ENCODE measurements at places on chromosomes 6 and 20. TPM values are rescaled to one million over a fixed set of nuclear protein-coding genes. Genes with fewer than 3 reads are reported as not detected.

- peaks cover 4% of the 10 kb centered on the region for H3K4me1 ChIP-seq
- no peak overlapping the region for H3K27ac ChIP-seq
- H3K36me3 ChIP-seq, result no peaks in the 10 kb centered on the region
- H3K27me3 ChIP-seq, result no peaks in the 10 kb centered on the region
Observed at GRCh38 chr6:19849755-19850154, 12.6 kb downstream of the ID4 start.

DNA sequence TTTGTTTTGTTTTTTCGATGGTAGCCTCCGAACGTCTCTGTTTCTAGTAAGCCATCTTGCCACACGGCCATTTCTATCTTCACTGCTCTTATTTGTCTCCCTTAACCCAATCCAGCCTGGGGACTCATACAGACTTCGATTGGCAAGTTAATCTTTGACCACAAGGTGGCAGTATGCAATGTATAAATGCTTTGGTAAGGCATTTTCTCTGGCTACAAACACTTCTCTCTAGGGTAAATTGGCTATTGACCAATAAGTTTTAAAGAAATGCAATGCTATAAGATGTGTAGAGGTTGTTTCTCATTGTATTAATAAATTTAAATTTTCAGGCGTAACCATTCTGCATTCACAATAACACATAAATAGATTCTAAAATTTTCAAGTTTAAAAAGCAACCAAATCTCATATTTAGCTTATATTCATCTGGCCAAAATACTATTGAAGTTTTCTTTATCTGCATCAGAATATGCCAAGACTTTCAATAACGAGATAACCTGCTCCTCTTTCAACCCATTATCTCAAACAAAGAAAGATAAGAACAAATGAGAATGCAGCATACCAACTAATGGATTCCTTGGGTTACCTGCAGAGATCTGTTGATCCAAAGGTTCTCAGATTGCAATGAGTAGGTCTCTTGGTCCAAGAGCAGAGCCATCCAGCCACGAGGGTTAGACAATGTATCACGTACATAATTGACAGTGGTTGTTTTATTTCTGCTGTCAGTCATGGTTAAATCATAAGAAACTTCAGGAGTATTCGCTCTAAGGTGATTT, 231.9 kb downstream of the PKHD1 start:
- no peak for DNase-seq
- no peaks in the 10 kb centered on the region for H3K36me3 ChIP-seq
- no peak overlapping the region for H3K27ac ChIP-seq
- H3K27me3 ChIP-seq, result no peaks in the 10 kb centered on the region

GRCh38 chr6:163962627-163963117, 548.2 kb downstream of the QKI start:
- H3K36me3 ChIP-seq, result no peaks in the 10 kb centered on the region
- H3K4me1 ChIP-seq, result no peaks in the 10 kb centered on the region
- no peaks in the 10 kb centered on the region for H3K27me3 ChIP-seq
- no peak for DNase-seq

DNA sequence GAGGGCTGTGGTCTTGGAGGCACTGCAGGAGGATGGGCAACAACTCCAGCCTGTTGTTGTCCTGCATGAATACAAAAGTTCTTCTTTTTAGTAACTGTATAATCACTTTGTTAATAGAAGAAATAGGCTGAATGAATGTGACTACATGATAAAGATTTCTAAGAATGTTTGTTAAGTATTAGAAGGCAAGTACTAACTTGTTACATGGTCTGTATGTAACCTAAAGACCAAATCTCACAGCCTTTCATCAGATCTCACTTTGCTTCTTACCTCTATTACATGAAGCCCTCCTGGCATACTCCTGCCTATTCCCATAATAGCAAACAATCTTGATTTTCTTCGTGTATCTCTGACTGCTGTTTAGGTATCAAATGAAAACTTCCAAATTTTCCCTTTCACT, 73.4 kb downstream of the REPS1 start:
- no peak overlapping the region for H3K27ac ChIP-seq
- no peaks in the 10 kb centered on the region for H3K27me3 ChIP-seq
- no peaks in the 10 kb centered on the region for H3K4me1 ChIP-seq
- H3K36me3 ChIP-seq, result peaks cover 90% of the 10 kb centered on the region

DNA sequence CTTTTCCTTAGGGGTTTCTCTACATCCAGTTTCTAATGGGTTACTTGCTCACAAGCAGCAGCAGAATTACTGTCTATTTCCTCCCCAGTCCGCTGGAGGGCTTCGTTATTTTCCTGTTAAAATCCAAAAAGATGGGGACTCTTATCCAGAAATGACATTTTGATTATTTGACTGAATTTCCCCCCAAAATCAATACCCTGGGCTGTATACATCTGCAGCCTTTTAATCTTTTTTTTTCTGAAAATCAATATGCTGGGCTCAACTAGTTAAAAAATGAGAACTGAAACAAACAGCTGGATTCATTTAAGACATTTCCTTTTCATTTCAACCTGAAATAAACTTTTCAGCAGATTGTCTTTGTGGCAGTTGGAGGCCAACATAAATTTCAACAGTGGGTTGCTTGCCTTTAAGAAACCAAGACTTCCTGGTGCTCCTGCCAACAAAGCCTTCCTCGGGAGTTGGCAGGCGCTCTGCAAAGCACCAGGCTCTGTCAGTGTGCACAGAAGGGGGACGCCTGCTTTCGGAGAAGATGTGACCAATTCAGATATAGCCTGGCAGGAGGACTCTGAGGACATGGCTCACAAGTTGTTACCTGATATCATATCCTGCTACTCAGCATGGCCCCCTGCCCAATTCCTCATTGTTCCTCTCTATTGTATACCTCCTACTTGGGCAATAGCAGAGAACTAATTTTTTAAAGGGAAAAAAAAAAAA, 204.7 kb upstream of the ARG1 start:
- peak; percentile 67 for DNase-seq
- H3K4me1 ChIP-seq, result peaks cover 5% of the 10 kb centered on the region
- no peaks in the 10 kb centered on the region for H3K36me3 ChIP-seq
- no peak overlapping the region for H3K27ac ChIP-seq
- no peak overlapping the region for H3K4me3 ChIP-seq

GRCh38 chr20:34544109-34544796, 14.3 kb upstream of the MAP1LC3A start:
- H3K4me3 ChIP-seq, result peak overlapping the region; percentile 16
- no peaks in the 10 kb centered on the region for H3K4me1 ChIP-seq
- H3K36me3 ChIP-seq, result peaks cover 28% of the 10 kb centered on the region
- H3K27ac ChIP-seq, result no peak overlapping the region
- H3K27me3 ChIP-seq, result no peaks in the 10 kb centered on the region

DNA sequence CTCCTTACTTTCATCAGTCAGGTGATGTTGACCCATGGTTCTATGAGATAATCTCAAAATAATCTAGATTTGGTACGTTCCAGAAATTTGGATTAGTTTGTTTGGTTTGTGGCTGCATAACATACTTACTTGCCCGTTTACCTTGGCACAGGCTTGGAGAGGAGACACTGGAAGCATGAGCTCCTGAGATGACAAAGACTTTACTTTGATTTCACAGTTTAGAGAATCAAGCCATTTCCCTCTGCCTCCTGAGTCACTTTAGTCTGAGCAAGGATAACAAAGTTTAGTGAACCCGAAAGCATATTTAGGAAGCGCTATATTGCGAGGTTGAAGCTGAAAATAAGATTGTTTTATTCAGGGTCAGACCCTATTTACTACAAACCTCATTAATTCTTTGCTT, 643.4 kb downstream of the QKI start:
- DNase-seq, result no peak
- no peaks in the 10 kb centered on the region for H3K4me1 ChIP-seq
- H3K36me3 ChIP-seq, result no peaks in the 10 kb centered on the region
- H3K27me3 ChIP-seq, result no peaks in the 10 kb centered on the region
- H3K27ac ChIP-seq, result no peak overlapping the region

DNA sequence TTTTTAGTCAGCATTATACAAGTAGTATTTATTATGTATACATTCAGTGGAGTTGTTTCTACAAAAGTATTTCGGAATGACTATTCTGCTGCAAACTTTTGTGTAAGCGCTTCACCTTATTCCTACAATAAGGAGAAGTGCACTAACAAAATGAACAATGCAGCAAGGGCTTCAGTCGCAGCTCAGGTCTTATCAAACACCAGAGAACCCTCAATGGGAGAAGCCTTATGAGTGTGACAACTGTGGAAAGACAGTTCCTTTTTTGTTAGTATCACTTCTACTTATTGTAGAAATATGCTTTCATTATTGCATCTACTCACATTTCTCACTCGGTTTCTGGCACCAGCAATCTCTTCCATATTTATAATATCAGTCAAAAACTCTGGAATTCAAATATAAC, 18.8 kb downstream of the ZKSCAN3 start:
- H3K4me3 ChIP-seq, result no peak overlapping the region
- H3K4me1 ChIP-seq, result no peaks in the 10 kb centered on the region
- H3K27me3 ChIP-seq, result no peaks in the 10 kb centered on the region

DNA sequence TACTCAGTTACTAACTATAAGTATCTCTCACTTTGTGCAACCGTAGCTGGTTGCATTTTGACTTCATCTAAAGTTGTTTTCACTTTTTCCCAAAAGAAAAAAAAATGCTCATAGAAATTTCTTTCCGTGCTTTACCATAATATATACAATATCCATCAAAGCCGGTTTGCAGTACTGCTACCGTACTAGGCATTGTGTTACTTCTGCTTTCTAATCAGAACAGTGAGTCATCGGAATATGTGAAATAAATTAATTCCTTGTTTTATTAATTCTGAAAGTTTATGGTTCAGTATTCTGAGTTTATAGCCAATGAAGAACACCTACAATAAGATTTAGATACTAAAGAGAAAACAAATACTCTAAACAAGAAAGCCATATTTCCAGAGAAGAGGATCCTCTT, 72.5 kb downstream of the TNFRSF21 start:
- no peaks in the 10 kb centered on the region for H3K27me3 ChIP-seq
- H3K27ac ChIP-seq, result no peak overlapping the region
- no peak for DNase-seq
- H3K4me3 ChIP-seq, result no peak overlapping the region

Gene ENPP5
- 7.3 TPM for total RNA-seq

Gene CTCFL
- not detected for total RNA-seq

Gene RIMS1
- total RNA-seq, result 3.9 TPM

Gene DNAH8
- total RNA-seq, result 0.17 TPM
